ENCODE measurements at places on chromosomes 1 and 21. TPM values are rescaled to one million over a fixed set of nuclear protein-coding genes. Genes with fewer than 3 reads are reported as not detected.

UQCRHL gene
- total RNA-seq = 2.0 TPM

SCNM1 gene
- 67.8 TPM for total RNA-seq

PHGDH gene
- total RNA-seq = 138 TPM

CLCN6 gene
- 11.3 TPM for total RNA-seq

SYTL1 gene
- 30.4 TPM for total RNA-seq

KCNE1 gene
- 0.31 TPM for total RNA-seq

NID1 gene
- 0.07 TPM for total RNA-seq

NLRP3 gene
- 1.5 TPM for total RNA-seq

FAM78B gene
- total RNA-seq = 0.27 TPM

FCRL5 gene
- not detected for total RNA-seq

C1orf115 gene
- total RNA-seq = 0.73 TPM

EPHA8 gene
- not detected for total RNA-seq

AIM2 gene
- total RNA-seq = 216 TPM

WNT2B gene
- 0.05 TPM for total RNA-seq

LRRC39 gene
- total RNA-seq = 0.64 TPM

S100A12 gene
- total RNA-seq = not detected

ASB17 gene
- not detected for total RNA-seq

OR10K2 gene
- not detected for total RNA-seq

NPHP4 gene
- 14.6 TPM for total RNA-seq

KCNJ6 gene
- total RNA-seq = not detected

APCS gene
- total RNA-seq = not detected

HORMAD1 gene
- total RNA-seq = not detected

RAVER2 gene
- 3.2 TPM for total RNA-seq

E2F2 gene
- 22.1 TPM for total RNA-seq

SIM2 gene
- total RNA-seq = 1.8 TPM

FCER1G gene
- total RNA-seq = 2.0 TPM

ZNF593OS gene
- not detected for total RNA-seq

All from activated CD4-positive, alpha-beta memory T cell treated with anti-CD3 and anti-CD28 coated beads for 36 hours (primary cell).